ENCODE measurements at places on chromosomes 12 and 14.

DNA sequence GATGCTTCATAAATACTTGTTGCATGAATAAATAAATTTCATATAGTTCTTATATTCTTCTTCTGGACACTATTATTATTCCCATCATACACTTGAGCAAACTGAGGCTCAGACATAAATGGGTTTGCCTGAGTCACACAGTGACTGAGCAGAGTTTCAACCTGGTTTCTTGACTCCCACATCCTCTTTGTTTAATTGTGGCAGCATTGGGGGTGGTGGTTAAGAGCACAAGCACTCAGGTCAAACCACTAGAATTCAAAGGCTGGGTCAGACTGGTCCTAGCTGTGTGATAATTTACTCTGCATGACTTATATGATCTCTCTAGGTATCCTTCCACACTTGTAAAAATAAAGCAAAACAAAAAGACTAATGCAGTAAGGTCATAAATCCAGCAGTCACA, 274.9 kb upstream of the SRRM4 start:
- DNase-seq: no peak

DNA sequence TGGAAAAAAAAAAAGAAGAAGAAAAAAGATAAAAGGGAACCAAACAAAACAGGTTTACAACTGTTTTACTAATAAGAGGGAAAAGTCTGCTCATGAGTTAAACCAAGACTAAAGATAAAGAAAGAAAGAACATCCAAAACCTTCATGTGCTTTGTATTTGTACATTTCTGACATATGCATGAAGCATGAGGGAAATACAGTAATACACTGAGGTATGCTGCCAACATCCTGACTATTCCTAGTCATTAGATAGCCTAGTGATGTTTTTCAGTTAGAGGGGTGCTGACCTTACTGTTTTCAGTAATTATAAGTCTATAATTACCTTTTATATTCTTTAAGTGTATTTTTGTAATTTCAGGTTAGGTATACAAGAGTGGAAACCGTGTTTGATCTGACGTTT, 793.3 kb downstream of the DIO2 start:
- no peak for DNase-seq

GRCh38 chr12:96044017-96044942, 8.9 kb upstream of the LTA4H start:
- DNase-seq: no peak

- DNase-seq: no peak
These were observed 621.9 kb upstream of the TBX3 start for GRCh38 chr12:115305867-115306266.

DNA sequence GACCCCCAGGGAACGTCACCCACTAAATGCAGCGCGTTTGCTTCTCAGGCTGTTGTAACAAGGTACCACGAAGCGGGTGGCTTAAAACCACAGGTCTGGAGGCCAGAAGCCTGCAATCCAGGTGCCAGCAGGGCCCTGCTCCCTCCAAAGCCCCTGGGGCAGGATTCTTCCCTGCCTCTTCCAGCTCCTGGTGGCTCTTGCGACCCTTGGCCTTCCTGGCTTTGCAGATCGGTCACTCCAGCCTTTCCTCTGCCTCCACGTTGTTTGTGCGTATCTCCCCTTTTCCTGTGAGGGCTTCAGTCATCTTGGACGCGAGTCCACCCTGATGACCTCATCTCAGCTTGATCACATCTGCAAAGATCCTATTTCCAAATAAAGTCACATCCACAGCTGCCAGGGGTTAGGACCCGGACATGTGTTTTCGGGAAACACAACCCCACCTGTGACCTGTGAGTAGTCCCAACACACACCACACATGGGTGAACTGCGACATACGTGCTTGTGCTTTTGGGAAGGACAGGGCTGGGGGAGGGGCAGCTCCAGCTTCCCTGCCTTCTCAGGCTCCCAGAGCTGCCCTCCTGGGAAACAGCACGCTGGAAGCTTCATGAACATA, 114.5 kb upstream of the NCOR2 start:
- DNase-seq: no peak

GRCh38 chr14:20848316-20848954, 42.8 kb upstream of the RNASE3 start:
- DNase-seq: no peak

- no peak for DNase-seq
These were observed 53.8 kb downstream of the TMCC3 start for GRCh38 chr12:94596596-94596995.

- no peak for DNase-seq
These were observed 357.7 kb downstream of the CACNA1C start for GRCh38 chr12:2410496-2410895.

GRCh38 chr14:24339284-24340151, at the start of gene RIPK3:
Gene RIPK3, minus strand, starts transcription at chr14:24339991. Its CDS starts 165 bp downstream, at chr14:24339826.
- DNase-seq: no peak

GRCh38 chr12:26845984-26846383, 13.0 kb upstream of the ITPR2 start:
- no peak for DNase-seq

GRCh38 chr12:21500786-21501257, 613 bp downstream of the RECQL start:
- DNase-seq: peak; percentile 3

GRCh38 chr14:61334197-61334701, 12.9 kb downstream of the PRKCH start:
- no peak for DNase-seq

GRCh38 chr14:101826351-101826750, 64.8 kb downstream of the PPP2R5C start:
- DNase-seq: no peak

GRCh38 chr14:38873941-38874612, 229.0 kb downstream of the SEC23A start:
- no peak for DNase-seq

DNA sequence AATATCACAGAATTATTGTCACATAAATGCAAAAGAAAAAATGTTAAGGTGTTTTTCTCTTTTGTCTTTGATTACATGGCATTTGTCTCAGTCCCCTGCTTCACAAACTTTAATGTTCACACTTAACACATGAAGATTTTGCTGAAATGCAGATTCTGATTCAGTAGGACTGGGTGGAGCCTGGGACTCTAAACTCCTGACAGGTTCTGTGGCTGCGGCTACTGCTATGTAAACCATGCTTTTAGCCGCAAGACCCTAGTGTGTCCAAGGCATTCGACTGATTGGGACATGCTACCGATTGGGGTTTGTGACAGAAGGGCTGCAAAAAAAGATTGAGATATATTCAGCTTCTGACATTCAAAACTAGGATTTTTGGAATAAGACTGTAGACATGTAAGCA, 72.6 kb upstream of the SLC35F4 start:
- DNase-seq: no peak

- no peak for DNase-seq
These were observed 93.6 kb downstream of the PHETA1 start for GRCh38 chr12:111275308-111275707.

- DNase-seq: no peak
These were observed 20.2 kb downstream of the TNFAIP2 start for GRCh38 chr14:103143506-103143905.

- no peak for DNase-seq
These were observed 23.1 kb downstream of the KCNK10 start for GRCh38 chr14:88299865-88300530.

- DNase-seq: no peak
These were observed 154.8 kb downstream of the PTCSC3 start for GRCh38 chr14:36021591-36022320.

DNA sequence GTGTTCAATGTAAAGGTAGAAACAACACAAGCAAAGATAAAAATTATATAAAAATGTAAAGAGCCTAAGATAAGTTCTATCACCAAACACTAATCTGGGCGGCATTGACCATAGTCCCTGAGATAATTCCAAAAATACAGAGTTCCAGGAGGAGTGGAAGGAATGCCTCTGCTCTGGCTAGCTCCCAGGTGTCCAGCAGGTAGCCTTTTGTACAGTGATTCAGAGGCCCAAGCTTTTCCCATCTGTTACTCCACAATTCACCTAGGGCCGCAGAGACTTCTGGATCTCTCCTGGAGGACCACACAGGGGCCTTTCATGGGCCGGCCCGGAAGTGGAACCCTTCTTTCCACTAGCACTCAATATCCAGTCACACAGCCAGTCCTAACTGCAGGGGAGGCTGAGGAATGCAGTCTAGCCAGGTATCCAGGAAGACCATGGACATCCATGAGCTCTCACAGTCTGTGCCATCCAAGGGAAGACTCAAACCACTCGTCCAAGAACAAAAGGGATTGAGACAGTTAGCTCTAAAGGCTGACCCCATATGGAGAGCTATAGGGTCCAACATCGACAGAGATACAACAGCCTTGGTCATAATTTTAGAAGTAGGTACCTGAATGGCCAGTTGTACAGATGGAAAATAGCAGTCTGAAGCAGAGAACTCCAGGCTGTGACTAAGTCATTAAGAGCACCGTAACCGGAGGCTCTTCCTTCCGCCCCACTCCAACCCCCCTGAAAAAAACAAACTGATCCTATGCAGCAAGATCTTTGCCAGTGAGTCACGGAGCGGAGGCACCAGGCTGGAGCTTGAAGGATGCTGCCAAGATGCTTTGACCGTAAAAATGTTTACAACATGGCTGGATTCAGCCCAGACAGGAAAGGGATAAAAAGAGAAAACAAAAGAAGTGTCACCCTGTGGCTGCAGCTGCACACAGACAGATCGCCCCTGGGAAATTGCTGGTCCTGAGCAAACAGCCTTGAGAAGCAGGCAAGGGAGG, 204.8 kb downstream of the NUAK1 start:
- peak; percentile 76 for DNase-seq

GRCh38 chr14:87863047-87863446, 129.9 kb downstream of the GALC start:
- no peak for DNase-seq

- no peak for DNase-seq
These were observed 7.7 kb downstream of the CCND2 start for GRCh38 chr12:4281173-4281654.

DNA sequence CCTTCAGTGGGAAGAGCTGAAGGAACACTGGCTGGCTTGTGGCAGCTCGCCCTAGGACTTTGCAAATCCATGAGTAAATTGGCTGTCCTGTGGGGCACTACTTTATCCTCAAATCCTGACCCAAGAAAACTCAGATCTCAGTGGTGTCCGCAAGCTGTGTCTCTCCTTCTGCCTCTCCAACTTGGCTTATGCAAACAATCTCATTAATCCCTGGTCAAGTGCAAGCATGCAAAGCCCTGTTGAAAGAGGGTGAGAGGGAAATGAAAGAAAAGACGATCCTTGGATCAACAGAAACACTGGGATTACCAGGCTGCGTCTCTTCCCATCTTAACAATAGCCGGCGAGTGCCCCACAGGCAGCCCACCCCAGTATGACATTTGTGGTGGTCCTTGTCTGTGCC, 901.6 kb downstream of the BCL11B start:
- DNase-seq: no peak

GRCh38 chr12:121366063-121366459, 13.8 kb upstream of the ANAPC5 start:
- DNase-seq: no peak

- DNase-seq: no peak
These were observed 7.6 kb upstream of the MARK3 start for GRCh38 chr14:103377522-103378037.

DNA sequence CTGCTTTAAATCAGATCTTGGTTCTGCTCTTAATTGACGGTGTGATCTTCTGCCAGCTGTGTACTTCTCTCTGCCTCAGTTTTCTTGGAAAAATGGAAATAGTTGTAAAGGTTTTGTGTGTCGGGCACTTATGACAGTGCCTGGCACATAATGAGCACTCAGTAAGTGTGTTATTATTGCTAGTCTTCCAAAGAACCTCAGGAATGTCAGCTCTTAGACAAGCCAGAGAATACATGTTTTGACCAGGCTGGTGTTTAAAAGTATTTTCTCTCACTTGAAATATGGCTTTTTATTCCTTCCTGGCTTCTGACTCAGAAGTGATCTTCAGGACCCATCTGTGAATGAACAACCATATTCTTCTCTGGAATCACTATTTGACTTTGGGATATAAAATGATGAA, 304.1 kb downstream of the SNAPC1 start:
- DNase-seq: no peak

- no peak for DNase-seq
These were observed 182.8 kb upstream of the ARHGAP5 start for GRCh38 chr14:31894351-31894750.

GRCh38 chr12:2429032-2429431, 365.7 kb upstream of the FKBP4 start:
- DNase-seq: no peak

GRCh38 chr12:115273456-115273855, 589.5 kb upstream of the TBX3 start:
- DNase-seq: no peak

DNA sequence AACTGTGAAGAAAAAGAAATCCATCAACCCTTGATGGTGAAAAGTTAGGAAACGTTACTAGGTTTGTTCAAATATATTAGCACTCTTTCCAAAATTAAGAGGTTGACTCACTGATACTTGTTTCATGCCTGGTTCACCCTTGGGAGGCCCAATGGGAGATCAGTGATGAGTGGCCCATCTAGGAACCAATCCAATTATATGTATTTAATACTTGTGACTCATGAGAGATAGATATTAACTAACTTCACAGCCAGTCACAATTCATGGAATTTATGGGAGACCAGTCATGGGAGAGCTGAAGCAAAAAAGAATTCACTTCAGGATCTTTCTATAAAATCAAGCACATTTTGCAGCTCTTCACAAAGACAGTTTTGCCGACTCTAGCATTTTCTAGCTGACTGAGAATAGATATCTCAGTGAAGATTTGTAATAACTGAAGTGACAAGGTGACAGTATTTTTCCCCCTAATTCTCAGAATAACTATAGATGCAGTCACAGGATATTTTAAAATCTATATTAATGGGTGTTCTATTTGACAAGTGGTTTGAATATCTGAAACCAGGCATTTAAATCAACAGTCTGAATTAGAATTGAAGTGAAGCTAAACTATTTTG, 230.2 kb downstream of the EPS8 start:
- no peak for DNase-seq

DNA sequence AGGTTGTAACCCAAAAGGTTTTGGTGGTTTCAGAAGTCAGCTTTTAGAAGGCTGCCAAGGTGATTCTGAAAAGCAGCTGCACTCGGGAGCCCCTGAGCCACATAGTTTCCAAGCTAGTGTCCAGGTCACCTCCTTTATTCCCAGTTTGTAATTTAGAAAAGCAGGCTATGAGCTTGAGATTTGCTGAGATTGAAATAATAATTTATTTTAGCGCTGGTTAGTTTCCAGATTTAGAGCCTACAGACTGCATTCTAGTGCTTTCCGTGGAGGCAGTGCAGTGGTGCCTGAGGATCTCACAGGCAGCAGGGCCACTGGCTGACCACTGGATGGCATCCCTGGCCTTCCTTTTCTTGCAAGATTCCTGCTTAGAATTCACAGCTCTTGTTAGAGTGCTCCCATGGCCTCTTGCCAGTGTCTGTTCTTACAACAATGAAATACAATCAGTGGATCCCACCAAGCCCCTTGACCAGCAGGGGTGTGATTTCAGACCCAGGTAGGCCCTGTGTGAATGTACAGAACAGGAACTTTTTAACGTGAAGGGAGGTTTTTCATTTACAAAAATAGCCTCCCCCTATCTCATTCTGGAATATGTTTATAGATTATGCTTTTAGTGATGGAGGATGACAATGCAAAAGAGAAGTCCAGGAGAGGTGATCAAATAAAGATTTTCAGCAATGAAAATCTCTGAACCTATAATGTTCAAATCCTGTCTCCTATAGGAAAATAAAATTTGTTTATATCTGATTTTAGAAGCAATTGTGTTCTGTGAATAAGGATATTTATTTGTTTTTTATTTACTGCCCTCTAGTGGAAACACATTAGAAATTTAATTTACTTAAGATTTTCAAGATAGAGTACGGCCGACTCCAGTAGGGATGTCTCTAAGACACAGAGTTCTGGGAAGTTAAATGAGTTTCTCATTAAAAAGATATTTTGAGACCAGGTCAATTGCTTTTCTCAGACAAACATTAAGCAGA, 362.1 kb upstream of the STXBP6 start:
- no peak for DNase-seq

GRCh38 chr14:77838831-77839511, 39.1 kb downstream of the ADCK1 start:
- DNase-seq: no peak

Data from cerebellum (tissue), 4 donors.